ENCODE measurements at places on chromosomes 16 and 17.

- no peak for DNase-seq
Observed at GRCh38 chr17:40844671-40845107, 22.3 kb upstream of the KRT10 start.

DNA sequence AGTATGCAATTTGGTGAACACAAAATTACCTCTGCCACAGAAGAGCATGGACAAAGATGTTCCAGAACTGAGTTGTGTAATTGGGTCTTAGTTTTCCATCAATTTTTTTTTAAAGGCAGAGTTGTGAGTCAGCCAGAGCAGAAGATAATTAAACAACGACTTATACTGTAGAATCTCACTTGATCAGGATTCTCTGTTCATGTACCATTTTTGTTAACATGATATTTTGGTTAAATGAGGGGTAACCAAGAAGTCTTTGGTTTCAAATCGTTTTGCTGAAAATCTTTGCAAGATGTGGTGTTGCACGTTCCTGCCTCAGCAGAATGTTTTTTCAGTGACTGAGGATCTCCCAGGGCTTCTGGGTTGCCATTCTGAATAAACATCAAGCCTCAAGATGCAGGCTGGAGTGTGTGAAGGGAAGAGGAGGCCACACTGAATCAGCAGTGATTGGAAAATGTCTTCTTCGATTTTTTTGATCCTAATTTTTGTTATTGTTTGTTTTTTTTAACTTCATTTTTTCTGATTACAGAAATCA, 232.6 kb upstream of the IRX3 start:
- no peak for DNase-seq

GRCh38 chr16:51757505-51757904, 606.4 kb upstream of the SALL1 start:
- DNase-seq = no peak

DNA sequence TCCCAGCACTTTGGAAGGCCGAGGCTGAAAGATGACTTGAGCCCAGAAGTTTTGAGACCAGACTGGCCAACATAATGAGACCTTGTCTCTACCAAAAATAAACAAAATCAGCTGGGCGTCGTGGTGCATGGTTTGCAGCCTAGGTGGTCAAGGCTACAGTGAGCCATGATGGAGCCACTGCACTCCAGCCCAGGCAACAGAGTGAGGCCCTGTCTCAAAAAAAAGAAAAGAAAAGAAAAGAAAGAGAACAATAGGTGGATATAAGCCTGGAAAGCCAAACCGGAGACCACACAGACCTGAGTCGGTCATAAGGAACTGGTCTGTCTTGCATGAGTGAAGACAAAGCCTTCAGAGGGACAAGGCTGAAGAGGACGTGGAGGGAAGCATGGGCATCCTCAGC, 14.4 kb downstream of the ATP6V0D1 start:
- DNase-seq = no peak

- no peak for DNase-seq
Observed at GRCh38 chr17:5097101-5097834, 14.4 kb downstream of the ZNF232 start.

- no peak for DNase-seq
Observed at GRCh38 chr16:73232555-73233328, 184.8 kb upstream of the ZFHX3 start.

DNA sequence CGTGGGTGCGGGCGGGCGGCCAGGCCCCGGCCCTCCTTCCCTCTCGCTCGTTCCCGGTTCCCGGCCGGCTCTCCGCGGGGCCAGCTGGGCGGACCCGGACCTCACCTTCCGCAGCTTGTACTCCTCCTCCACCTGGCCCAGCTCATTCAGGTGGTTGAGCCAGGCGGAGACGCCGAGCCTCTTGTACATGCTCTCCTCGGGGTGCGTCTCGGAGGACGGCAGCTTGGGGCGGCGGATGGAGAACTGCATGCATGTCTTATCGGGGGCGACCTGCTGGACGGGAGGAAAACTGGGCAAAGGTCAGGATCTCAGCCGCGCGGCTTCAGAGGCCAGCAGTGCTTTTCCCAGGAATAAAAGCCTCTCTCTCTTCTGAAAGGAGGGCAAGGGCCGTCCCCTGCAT, 85.4 kb downstream of the TBC1D16 start:
- no peak for DNase-seq

GRCh38 chr16:67174706-67175231, 4.4 kb downstream of the NOL3 start:
- DNase-seq = no peak

DNA sequence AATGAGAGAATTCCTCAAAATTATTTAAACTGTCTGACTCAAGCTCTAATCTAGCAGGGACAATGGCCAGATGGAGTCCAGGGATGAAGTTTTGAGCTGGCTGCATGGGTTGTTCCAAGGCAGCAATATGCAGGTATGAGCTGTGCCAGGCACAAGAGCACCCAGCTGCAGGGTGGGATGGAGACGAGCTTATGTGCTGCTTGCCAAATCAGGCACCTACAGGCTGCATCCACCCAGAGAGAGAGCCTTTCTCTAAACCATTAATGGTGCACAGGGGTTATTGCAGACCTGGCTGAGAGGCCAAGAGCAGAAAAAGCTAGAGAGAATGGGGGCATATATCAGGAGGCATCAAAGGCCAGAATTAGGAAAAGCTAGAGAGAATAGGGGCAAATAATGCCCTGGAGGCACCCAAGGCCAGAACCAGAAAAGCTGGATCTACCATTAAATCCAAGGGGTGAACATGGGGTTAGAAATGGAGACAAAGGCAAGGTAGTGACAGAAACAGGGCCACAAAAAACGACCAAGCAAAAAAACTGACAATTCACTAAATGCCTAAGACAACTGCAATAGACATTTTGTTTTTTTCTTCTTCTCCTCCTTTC, 11.0 kb downstream of the KRT33A start:
- no peak for DNase-seq

- DNase-seq = no peak
Observed at GRCh38 chr16:85332175-85332574, 219.9 kb upstream of the CIBAR2 start.

DNA sequence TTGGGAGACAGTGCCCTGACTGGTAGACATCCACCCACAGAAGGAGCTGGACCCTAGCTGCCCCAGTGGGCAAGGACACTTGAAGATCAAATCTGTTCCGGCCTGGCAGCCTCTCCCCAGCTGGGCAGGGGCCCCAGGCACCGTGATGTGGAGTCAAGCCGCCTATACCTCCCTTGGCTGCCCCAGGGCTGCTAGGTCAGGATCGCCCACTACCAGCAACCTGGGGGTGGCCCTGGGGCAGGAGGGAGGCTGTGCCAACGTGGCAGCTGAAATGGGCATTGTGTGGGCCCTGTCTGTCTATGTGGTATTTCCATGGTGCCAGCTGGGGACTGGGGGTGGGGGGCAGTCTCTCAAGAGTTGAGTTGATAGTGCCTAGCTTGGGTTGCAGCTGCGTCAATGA, 941 bp downstream of the PDK2 start:
- DNase-seq = no peak

- no peak for DNase-seq
Observed at GRCh38 chr17:57701124-57701523, 44.0 kb downstream of the CCDC182 start.

DNA sequence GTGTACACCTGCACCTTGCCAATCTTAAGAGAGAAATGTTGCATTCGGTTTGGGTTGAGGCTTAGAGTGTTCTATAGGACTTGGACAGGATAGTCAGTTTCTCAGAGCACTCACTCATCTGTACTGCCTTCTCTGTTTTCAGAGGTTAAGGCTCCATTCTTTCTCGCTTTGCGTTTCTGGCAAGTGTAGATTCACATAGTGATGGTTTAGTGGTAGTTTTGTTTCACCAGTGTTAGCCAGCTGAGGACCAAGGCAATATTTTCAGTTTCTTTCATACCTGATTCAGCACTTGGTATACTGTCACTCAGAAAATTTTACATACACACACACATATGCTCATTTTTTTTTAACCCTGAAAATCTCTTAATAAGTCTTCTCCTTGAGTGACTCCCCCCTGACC, 1.3 kb downstream of the ATXN1L start:
- DNase-seq = no peak

- DNase-seq = no peak
Observed at GRCh38 chr16:3009568-3010390, 2.9 kb upstream of the CLDN9 start.

DNA sequence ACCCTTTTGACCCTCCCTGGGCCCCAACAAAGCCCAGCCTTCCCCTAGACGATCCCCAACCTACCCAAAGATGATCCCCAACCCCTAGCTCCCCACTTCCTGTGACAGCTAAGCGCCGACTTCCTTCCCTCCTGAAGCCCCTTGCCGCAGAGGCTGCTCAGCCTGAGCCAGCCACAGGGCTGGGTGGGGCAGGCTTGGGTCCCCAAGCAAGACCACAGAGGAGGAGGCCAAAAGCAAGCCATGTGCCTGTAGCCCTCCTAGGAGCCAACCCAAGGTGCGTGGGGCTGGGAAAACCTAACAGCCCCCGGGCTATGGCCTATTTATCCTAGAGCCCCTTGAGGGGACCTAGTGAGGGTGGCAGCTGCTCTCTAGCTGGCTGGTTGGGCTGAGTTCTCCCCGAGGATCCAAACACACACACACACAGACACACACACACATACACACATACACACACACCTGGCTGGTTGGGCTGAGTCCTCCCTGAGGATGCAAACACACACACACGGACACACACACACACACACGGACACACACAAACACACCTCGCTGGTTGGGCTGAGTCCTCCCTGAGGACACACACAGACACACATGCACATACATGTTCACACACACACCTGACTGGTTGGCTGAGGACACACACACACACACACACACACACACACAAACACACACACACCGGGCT, 4.8 kb downstream of the ARRB2 start:
- no peak for DNase-seq

- DNase-seq = no peak
Observed at GRCh38 chr17:80783971-80784370, 207.7 kb upstream of the CHMP6 start.

DNA sequence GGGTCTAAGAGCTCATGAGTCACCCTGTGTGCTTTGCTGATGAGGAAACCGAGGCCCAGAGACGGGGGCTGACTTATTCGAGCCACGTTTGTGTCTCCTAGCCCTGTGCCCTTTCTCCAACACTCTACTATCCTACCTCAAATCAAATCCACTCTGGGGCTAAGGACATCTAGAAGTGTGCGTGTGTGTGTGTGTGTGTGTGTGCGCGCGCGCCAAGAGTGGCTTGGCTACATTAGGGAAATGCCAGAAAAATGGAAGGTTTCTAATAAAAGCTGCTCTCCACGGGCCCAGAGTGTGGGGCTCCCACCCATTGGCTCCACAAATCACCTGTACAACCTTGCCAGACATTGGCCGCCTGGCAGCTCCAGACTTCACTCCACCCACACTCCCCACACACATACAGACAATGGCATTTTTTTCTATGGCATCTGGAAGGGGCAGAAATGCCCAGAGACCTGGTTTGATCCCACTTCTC, 30.3 kb upstream of the PHOSPHO1 start:
- DNase-seq = no peak

DNA sequence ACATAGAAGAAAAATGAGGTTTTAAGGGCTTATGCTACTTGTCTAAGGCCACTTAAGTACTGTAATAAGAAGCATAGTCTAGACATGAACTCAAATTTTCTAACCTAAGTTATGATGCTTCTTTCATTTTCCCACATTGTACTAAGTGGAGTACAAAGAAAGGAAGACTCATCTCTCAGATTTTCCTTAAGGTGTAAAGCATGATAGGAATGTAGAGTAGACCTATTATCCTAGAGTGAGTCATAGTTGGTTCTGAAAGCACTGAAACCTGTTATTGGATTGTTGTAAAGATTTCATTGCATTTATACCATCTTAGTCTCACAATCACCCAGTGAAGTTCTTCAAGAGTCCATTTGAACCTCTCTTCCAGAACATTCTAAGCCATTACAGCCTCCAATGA, 343.8 kb downstream of the TOX3 start:
- DNase-seq = no peak

DNA sequence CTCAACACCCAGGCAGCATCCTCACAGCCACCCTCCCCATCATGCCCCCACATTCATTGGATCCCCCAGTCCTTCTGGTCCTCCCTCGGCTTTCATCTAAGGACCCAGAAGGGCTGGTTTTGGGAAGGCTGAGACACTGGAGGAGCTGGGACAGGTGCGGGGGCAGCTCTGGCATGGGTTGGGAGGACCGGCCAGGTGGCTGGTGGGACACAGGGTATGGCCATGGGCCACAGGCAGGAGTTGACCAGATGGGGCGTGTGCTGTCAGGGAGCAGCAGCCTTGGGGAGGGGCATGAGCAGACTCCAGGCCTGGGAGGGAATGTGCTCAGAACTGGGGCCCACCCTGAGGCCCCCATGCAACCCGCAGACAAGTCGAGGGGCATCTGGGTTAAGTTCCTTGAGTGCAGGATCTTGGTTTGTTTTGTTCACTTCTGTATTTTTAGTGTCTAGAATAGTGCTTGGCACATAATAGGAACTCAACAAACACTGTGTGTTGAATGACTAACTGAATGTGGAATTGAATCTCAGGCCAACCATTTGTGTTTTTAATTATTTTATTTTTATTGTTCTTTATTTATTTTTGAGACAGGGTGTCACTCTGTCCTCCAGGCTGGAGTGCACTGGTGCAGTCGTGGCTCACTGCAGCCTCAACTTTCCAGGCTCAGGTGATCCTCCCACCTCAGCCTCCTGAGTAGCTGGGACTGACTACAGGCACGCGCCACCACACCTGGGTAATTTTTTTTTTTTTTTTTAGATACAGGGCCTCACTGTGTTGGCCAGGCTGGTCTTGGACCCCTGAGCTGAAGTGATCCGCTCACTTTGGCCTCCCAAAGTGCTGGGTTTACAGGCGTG, 5.6 kb downstream of the P2RX1 start:
- DNase-seq = no peak

DNA sequence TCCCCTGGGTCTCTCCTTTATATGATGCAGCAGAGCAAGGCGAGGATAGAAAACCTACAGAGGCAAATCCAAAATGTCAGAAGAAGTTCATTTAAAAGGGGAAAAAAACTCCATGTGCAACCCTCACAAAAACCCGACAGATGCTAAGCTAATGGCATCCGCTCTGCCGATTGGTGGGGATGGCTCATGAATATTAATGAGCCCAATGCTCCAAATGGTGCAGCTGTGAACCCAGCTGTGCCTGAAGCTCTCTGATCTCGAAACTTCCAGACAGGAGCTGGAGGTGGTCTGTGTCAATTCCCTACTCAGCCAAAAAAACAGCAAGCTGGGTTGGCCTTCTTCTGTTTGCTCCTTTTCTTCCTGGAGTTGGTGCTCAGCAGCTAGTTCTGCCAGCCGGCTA, 15.5 kb downstream of the SNX11 start:
- DNase-seq = no peak

DNA sequence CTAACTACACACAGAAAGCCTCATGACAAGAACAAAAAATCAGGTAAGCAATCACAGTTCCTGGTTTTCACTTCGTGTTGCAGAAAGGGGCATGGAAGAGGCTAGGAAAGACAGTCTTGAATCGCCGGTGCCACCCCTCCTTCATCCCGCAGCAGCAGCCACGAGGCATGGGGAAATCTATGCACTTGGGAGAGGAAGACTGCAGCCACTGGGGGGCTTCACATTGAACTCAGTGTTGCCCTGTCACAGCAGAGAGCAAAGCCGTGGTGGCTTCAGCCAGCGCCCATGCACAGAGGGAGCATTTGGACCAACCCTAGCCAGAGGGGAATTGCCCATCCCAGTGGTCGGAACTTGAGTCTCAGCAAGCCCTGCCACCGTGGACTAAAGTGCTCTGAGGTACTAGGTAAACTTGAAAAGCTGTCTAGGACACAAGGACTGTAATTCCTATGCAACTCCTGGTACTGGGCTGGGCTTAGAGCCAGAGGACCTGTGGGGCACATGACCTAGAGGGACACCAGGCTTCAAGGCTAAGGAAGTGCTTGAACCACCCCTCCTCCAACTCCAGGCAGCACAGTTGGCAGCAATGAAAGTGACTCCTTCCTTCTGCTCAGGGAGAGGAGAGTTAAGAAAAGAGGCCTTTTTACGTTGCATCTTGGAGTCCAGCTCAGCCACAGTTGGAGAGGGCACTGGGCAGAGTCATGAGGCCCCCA, 35.2 kb upstream of the ATP2C2 start:
- no peak for DNase-seq

Measured in GM12878 (cell line).